NCI-H2171 (cell line): ENCODE measurements at places on chromosomes 4 and X.

- DNase-seq, result no peak
Measured at GRCh38 chrX:155819525-155819924, 61.6 kb upstream of the VAMP7 start.

DNA sequence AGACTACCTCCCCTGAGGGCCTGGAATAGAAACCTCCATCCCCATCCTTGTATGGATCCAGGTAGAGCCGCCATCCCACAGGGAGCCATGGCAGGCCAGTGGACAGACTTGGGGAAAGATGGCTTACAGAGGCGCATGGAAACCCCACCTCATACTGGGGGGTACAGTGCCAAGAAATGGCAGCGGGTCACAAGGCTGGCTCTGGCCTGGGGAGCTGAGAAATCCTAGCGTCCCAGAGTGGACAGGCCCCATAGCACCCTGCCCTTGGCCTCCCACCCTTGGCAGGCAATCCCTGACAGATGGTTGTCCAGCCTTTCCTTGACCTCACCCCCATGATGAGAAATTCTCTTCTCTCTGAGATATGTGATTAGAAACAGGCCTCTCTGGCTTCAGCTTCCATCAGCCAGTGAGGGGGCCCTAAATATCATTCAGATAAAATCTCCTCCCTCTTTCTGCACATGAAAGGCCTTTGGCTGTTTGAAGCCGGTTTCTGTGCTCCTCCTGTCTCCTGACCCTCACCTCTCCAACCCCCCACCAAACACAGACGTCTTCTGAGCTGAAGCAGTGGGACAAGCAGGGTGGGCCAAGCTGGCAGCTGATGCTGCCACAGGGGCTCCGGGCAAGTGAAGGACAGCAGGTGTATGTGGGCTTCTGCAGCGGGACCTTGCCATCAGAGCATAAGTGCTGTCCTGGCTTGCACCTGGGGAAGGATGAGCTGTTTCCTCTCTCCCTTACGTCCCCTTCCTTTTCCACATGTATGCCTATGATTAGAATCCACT, 204.4 kb upstream of the MAMLD1 start:
- DNase-seq, result no peak

- DNase-seq, result no peak
Measured at GRCh38 chrX:10875995-10876394, 235.1 kb upstream of the HCCS start.

GRCh38 chr4:107603430-107603829, 116.6 kb downstream of the PAPSS1 start:
- no peak for DNase-seq

DNA sequence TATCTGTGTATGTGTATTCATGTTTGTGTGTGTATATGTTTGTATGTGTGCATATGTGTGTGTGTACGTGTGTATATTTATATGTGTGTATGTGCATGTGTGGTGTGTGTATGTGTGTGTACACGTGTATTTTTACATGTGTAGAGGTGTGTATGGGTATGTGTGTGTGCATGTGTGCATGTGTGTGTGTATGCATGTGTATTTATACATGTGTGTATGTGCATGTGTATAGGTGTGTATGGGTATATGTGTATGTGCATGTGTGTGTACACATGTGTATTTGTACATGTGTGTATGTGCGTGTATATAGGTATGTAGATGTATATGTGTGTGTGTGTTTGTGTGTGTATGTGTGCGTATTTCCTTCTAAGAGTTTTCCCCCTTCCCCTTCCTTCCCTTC, 207.7 kb upstream of the ATP6AP2 start:
- no peak for DNase-seq

DNA sequence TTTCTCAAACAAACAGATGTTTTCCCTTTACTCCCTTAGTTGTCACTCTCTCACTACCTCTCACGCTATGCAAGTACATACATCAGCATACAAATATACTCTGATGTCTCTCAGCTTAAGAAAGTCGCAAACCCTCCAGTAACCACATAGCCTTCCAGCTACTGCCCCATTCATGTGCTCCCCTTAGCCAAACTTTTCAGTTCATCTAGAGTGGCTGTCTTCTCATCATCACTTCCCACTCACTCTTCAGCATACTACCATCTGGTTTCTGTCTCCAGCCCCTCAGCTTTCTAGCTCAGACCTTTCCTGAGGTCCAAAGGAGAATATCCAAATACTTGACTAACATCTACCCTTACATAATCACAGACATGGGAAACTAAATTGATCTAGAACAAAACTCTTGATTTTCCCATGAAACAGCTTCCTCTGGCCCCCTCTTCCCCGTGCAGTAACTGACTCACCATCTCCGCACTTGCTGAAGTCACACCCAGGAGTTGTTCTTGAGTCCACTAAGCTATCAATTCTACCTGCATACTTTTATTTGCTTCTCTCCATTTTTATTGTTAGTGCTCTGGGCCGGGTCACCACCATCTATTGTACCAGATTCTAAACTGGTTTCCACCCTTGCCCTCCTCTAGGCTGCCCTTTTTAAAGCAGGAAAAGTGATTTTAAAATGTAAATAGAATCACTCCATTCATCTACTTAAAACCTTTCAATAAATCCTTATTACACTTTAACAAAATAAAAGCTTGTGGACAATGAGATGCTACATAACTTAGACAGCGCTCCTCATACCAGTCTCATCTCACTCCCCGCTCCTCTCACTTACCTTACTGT, 57.2 kb downstream of the CASP6 start:
- DNase-seq, result no peak

DNA sequence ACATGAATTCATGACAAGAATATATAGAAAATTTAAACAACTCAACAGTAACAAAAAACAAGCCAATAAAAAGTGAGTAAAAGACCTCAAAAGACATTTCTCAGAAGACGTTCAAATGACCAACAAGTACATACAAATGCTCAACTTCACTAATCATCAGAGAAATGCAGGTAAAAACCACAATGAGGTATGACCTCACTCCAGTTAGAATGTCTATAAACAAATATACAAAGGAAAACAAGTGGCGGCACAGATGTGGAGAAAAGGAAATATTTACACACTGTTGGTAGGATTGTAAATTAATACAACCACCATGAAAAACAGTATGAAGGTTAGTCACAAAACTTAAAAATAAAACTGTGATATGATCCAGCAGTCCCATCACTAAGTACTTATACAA, 1033.1 kb downstream of the RAPGEF2 start:
- DNase-seq, result no peak

DNA sequence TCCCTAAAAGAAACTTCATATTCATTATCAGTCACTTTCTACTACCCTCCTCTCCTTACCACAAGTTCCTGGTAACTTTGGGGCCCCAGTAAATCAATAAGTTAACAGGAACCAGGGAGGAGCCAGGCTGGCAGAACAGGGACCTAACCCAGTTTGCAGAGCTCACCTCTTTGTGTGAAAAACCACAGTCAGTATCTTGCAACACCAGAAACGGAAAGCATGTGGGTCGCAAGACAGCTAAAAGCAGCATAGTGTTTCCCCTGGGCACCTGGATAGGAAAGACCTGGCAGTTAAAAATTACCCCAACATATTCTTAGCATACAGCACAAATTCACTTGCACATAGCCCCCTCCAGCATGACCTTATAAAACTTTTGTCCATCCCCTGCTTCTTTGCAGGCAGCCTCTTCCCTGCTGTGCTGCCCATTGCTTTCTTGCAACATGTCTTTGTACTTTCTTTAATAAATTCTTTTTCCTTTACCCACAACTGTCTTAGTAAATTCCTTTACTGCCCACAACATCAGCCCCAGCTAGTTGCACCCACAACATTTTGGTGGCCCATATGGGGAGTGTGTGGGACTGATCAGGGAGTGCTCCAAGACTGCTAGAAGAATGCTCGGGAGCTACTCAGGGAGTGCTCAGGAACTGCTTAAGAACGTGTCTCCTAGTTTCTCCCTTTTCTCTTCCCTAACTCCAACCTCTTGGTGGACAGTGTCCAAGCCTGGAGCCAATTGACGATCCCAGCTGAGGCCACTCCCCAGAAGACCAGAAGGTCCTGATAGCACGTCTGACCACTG, 83.4 kb downstream of the MSN start:
- DNase-seq, result no peak

DNA sequence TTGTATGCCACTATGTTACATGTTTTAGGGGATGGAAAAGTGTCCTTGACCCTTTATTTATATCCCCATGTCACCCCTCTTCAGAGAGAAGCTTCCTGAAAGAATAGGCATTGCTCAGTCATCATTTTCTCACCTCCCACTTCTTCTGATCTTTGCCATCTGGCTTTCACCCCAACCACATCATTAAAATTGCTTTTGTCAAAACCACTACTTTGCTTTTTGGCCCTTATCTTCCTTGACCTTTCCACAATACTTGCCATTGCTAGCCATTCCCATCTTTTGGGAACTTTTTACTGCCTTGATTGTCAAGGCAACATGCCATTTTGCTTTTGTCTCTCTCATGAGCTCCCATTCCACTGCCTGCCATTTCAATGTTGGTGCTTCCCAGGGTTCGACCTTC, 14.9 kb upstream of the FAM9B start:
- DNase-seq, result no peak

DNA sequence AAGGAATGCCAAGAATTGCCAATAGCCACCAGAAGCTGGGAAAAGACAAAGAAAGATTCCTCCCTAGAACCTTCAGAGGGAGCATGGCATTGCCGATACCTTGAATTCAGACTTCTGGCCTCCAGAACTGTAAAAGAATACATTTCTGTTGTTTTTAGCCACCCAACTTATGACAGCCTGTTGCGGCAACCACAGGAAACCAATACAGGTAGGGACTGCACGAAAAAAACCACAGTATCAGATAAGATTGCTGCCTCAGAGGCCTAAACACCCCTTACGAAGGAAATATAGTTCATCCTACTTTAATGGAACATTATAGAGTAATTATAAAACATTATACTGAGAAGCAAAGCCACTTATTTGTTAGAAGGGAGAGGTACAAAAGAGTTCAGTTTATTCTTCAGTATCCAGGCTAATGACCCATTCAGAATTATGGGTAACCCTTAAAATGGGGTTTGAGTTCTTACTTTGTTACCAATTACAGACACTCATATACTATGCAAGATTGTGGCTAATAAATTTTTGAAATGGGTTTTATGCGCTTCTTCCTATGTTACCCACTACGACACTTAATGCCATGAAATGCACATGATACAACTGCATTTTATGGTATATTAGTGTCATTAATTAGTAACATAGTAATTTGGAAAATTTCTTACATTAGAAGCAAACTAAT, 37.4 kb upstream of the SMIM10L2A start:
- no peak for DNase-seq

- peak; percentile 34 for DNase-seq
Measured at GRCh38 chr4:77699731-77700210, 94.2 kb downstream of the CXCL13 start.

GRCh38 chr4:41799126-41799525, 50.6 kb upstream of the PHOX2B start:
- no peak for DNase-seq

GRCh38 chr4:24794916-24795665, at the start of gene SOD3:
SOD3 (plus strand) TSS chr4:24795573; CDS start chr4:24799522, 3,949 bp downstream.
- DNase-seq, result no peak

DNA sequence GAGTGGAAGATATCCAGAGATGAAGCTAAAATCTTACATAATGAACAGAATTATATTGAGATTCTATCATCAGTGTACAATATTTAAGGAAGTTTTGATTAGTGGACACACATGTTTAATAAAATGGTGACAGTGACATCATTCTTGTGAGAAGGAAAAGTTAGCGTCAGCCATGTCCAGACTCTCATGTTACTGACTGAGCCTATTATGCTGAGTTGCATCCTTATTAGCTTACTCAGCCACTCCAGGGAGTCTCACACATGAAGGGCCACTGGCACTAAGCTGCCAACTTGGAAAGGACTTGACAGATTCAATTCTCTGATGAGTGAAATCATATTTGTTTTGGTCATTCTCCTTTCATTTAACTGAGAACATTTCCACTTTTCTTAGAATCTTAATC, 170.6 kb downstream of the BANK1 start:
- DNase-seq, result no peak

DNA sequence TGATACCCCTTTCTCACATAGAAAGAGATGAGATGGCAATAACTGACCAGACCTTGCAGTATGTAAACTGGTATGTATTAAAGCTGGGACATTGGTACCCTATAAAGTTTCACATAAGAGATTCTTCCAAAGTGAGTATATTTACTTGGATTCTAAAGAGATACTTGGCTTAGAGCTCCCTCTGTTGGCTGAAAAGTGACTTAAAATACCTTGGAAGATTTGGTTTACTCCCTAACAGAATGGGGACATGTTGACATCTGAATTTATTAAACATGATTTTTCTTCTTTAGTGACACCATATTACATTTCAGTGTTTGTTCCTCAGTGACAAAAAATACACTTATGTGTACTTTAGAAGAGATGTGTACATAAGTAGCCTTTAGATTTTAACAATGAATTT, 47.9 kb upstream of the RGN start:
- peak; percentile 15 for DNase-seq

DNA sequence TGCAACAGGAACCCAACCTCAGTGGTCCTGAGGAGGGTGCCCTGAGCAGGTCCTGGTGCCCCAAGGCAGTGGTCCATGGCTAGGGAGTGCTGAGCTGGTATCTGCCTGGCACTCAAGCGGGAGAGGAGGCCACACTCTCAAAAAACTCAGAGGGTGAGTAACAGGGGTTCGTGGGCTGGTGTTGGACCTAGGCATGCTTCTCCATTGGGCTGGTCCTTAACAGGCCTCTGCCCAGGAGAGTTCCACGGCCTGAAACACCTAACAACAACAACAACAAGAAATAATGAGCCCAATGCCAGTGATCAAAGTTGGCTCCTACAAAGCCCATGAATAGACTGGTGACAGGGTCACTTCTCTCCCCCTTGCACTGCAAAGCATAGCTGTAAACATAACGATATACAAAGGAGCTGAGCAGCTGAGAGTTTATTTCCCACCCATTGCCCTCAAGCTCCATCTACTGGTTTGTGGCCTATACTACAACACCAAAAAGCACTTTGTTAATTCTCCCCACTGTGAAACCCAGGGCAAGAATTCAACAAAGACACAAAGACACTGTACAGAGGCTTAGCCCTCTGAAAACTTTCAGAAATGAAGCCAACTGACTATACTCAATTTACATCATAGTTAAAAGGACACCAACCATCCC, 736.1 kb upstream of the ADGRL3 start:
- no peak for DNase-seq

GRCh38 chr4:143700046-143700415, 444 bp downstream of the FREM3 start:
- DNase-seq, result no peak

- DNase-seq, result no peak
Measured at GRCh38 chr4:177427192-177427591, 15.0 kb downstream of the AGA start.

- DNase-seq, result no peak
Measured at GRCh38 chrX:153875391-153876111, 10.4 kb downstream of the L1CAM start.

DNA sequence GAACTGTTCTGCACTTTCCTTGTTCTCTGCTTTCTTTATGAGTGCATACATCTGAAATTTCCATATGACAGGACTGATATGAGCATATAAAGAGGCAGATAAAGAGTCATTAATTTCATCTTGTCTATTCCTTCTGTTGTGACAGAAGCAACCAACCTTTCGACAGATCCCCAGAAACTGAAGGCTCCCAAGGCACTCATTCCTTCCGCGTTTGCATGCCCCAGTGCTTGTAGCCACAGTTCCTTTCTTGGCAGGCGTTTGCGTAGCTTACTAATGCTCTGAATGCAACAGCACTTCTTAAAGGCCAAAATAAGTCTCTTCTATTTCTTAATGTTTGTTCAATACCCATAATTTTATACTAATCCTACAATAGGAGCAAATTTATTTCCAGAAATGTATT, 94.0 kb upstream of the TBL1X start:
- DNase-seq, result no peak

GRCh38 chr4:105851196-105851595, 44.1 kb upstream of the NPNT start:
- no peak for DNase-seq
